HS-5 (cell line): ENCODE measurements at places on chromosomes 2 and 18.

DNA sequence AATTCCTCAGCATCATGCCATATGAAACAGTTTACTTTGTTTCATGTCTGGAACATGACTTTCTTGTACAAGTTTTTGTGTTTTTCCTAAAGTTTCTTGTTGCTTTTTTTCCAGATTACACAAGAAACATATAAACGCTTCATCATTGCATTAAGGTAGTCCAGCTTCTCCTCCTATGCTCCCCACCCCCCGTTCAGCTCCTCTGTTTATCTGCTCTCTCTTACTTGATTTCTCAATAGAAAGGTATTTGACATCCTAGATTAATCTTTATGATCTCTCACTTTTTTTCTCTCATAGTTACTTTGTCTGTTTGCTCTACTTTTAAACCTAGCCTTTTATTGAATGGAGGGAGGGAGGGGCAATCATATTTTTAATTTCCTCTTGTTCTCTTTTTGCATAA lies 25.4 kb downstream of the SLC40A1 start:
- DNase-seq = no peak

DNA sequence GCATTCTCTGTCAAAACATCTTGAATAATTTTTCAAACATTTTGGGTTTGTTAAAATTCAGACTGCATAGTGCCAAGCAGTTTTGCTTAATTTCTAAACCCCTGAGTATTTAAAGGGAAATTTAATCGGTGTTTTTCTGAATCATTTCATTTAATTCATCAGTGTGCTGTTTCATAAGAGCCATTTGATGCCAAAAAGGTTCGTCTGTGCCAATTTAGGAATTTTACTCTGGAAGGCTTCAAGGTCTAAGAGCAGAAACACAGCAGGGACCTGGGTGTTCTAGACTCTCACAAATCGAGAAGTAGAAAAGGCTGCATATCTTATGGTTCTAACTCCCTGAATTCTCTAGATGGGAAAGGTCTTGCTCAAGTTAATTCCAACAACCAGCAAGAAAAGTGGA lies 311.9 kb upstream of the NT5C1B start:
- no peak for DNase-seq

DNA sequence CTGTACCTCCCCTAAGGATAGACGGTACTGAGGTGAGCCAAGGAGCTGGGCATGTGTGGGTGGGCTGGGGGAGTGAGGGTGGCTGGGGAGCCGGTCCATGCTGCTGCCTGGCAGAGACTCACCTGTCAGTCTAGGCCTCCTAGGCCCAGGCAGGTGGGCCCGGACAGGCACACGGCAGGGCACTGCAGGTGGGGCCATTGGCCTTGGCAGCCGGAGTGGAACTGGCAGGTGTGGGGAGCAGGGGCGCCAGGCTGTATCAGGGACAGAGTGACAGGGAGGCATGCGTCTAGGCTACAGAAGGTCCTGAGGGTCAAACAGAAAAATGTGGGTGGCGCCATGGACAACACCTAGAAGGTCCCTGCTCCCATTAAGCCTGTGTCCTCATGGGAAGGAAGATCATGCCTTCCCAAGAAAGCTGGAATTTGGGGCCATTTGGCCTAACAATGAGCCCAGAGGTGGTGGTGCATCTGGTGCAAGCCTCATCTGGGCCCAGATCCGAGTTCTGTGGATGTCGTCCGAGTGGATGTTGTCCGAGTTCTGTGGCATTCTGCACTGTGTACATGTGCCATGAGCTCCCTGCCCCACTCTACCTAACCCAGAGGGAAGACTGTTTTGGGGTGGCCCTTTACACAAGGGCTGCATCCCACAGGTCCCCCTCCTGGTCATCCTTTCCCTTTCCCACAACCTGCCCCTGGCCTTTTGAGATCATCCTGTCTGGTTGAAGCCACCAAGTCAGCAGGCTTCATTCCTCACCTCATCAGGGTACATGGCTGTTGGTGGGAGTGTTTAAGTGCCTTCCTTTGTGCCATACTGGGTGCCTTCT lies 249.7 kb downstream of the GLI2 start:
- no peak for DNase-seq

GRCh38 chr2:5849562-5849961 lies 157.4 kb downstream of the SOX11 start:
- no peak for DNase-seq

GRCh38 chr2:236981701-236982485 lies 103.8 kb upstream of the COPS8 start:
- no peak for DNase-seq

- DNase-seq = no peak
These were observed 43.5 kb downstream of the TFCP2L1 start for GRCh38 chr2:121241466-121241865.

GRCh38 chr2:13901526-13901925 lies 731.0 kb upstream of the LRATD1 start:
- DNase-seq = no peak

GRCh38 chr2:212816267-212816666 lies 277.7 kb upstream of the ERBB4 start:
- no peak for DNase-seq

- DNase-seq = no peak
These were observed 850.3 kb downstream of the DSC3 start for GRCh38 chr18:30192216-30192615.

- DNase-seq = no peak
These were observed 2.1 kb downstream of the GCG start for GRCh38 chr2:162149940-162150339.

DNA sequence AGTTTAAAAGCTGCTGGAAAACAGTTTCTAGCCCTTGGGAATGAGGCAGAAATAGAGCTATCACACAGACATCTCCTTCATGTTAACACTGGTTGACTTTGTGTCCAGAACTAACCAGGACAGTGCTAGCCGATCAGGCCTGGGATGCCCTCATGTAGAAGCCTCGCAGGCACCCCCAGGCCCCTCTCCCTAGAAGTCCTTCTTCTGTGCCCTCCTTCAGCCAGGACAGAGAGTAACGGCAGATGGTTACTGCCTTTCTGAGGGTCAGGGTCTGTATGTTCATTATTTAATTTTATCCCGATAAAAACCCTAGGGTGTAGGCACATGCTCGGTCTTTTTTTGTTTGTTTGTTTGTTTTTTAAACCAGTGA lies 10.7 kb upstream of the RPL31 start:
- DNase-seq = no peak

- DNase-seq = no peak
These were observed 85.0 kb downstream of the USP40 start for GRCh38 chr2:233481368-233482142.

DNA sequence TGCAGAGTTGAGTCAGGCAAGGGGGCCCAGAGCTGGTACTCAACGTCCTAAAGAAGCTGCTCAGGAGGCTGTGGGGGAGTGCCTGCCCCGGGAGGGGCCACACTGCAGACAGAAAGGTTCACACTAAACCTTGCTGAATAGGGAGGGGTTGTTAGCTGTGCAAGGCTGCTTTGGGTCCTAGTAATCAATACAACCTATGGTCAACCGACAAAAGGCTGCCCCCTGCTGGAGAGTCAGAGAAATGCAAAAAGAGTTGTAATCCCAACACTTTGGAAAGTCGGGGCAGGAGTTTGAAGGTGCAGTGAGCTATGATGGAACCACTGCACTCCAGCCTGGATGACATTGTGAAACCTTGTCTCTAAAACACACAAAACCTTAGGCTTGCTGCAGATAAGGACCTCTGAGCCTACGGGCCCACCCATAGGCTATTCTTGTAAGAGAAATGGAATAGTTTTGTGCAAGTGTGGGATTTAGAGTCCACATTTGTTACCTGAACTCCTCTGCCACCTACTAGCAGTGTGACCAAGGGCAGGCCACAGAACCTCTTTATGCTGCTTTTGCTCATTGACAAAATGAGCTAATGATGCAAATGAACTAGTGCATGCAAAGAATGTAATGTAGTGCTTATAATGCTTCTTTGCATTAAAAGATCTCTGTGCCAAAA lies 81.5 kb downstream of the PRPF40A start:
- DNase-seq = no peak

DNA sequence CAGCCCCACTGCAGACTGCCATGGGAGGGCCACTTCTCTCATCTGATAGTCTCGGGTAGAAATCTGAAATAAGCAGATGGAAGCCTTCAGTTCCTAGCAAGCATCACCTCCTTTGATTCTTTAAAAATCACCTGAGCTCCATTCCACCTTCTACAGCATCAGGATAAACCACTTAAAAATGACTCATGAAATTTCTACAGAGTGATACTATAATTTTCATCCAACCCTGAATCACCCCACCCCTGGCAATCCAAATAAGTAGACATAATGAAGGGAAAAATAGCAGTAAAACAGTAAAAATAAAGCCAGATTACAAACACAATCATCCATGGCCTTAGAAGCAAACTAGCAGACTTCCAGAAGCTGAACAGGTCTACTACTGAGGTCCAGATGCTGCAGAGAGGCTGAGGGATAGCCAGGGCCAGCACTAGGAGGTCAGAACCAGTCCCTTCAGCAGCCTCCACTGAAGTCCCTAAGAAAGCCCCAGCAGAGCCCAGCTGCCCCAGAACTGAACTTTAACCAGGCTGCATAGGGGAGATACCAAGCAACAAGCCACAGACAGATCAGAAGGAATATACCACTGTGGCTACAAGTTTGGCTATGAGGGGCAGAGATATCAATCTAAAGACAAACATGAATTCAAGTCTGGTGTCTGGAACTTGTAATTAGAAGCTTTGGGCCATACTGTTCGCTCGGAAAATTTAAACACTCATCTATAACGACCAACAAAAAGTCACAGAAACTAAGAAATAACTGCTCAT lies 54.7 kb upstream of the RNU4ATAC start:
- DNase-seq = no peak

DNA sequence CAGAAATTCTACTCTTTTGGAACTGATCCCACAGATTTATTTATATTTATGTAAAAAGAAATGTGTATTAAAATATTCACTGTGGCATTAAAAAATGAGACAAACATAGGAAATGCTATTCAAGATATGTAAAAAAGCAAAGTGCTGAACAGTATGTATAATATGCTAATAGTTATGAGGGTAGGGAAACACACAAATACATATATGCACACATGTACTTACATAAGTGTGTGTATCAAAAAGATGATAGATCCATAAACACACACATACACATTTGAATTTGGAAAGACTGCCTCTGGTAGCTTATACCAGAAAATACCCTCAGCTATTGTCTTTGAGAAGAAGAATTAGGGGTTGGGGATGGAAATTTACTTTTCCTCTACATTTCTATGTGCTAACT lies 103.2 kb downstream of the MREG start:
- DNase-seq = no peak

GRCh38 chr18:41617647-41618046 lies 337.4 kb upstream of the PIK3C3 start:
- no peak for DNase-seq

GRCh38 chr2:237882510-237883481 lies 23.4 kb downstream of the RAMP1 start:
- DNase-seq = no peak

DNA sequence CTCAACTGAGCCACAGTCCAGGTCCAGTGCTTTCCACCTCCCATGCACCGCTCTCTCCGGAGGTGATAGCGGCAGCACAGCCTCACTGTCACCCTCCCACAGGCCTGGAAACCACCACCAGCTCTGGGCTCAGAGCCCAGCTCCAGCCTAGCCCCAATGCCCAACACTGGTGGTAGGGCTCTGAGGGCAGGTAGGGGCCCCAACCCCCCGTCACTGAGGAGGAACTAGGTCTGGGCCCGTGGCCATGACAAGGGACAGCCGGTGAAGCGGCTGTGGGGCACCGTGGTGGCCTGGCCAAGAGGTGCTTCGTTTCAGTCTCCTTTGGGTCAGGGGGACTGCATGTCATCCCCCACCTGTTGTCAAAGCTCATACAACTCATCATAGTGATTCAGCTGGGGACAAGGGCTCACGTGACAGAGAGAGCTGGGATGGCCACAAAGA lies 5.5 kb upstream of the TMEM214 start:
- no peak for DNase-seq

DNA sequence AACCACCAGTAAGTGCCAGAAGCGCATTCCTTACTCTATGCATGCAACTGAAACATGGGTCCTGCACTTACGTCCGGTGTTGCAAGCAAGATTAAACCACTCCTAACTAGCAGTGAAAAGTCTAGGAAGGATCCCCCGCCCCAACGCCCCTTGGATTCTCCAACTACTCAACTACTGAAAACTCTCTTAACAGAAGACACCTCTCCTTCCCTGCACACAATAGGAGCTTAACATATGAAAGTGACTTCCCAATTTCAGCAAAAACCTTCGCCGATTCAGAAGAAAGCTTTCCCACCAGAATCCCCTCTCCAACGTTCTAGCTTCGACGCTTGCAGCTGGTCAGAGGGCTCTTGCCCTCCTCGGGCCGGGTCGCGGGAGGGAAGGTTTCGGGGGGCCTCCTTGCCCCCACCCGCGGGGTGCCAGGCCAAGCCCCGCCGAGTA lies 578 bp downstream of the IWS1 start:
- DNase-seq = no peak

GRCh38 chr2:177905640-177906039 lies 166.9 kb downstream of the PDE11A start:
- no peak for DNase-seq

DNA sequence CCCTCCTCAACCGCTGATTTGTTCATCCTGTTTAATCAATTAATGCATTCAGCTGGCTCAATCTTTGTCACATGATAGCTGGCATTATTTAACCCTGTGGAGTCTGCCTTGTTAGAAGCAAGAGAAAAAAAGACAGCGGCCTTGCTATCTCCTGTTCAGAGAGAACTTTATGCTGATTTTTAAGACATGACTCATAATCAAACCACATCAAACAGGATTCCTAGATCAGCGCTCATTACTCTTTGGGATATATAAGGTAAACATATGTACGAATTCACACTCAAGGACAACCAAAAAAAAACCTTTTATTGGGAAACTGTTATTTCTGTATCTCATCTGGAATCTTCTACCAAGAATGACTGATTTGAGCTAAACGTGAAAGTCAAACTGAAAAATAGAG lies 195.1 kb downstream of the C1D start:
- DNase-seq = no peak

- no peak for DNase-seq
These were observed 46.2 kb downstream of the ARHGAP28 start for GRCh38 chr18:6775702-6776101.

- no peak for DNase-seq
These were observed 98.4 kb upstream of the NEUROD1 start for GRCh38 chr2:181778621-181779201.

- DNase-seq = no peak
These were observed 34.5 kb downstream of the RMP24 start for GRCh38 chr18:36006997-36007396.
